ENCODE measurements at places on chromosomes 3 and 15.
A peak's percentile ranks its signal among the peaks of the same experiment; 100 is the strongest.

GRCh38 chr3:42497009-42497731 is 5.3 kb upstream of the VIPR1 start:
- peak; percentile 12 for DNase-seq

DNA sequence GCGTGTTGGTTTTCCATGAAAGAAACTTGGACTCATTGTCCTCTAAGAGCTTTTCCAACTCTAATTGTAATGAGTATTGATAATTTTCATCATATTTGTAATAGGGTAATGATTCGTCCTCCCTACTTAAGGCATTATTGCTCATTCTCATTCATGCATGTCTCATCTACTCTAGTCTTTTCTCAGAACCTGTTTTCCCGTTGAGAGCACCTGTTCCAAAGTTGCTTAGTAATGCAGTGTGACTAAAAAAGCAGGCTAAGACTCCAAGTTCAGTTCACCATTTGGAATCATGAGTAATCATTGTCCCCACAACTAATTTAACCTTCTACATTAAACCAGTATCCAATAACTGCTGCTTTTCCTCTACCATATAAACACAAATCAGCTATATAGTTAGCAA is 84.0 kb downstream of the FILIP1L start:
- no peak for DNase-seq

GRCh38 chr3:37037352-37037751 is 44.0 kb downstream of the MLH1 start:
- DNase-seq: no peak

- DNase-seq: no peak
These were observed 201.6 kb upstream of the TMC3 start for GRCh38 chr15:81575436-81576123.

GRCh38 chr3:177729956-177730681 is 532.8 kb upstream of the TBL1XR1 start:
- DNase-seq: no peak

GRCh38 chr15:22878103-22878502 is 39.6 kb downstream of the NIPA2 start:
- DNase-seq: no peak

DNA sequence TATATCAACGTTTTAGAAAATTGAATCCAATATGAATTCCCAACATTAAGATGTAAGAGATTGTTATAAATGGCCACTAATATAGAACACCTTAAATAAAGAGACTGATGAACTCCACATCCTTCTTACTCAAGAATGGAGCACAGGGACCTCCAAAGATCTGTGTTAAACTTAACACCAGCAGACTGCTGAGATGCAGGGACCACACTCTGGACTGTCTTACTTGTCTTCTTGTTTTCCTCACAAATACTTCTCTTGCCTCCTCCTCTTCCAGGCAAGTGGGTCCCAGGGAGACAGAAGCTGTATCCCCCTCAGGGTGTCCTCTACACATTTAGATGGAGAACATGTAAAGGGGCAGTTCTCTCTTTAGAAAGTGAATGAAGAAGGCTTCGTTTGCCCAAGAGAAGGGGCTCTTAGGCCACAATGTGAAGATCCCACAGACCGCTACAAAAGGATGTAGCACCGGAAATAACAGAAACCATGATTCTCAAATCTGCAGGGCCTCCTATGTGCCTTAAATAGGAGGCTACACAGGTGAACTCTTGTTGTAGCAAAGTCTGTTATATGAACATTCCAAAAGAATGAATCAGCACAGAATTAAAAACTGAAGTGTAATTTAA is 52.2 kb downstream of the SATB1 start:
- DNase-seq: no peak

GRCh38 chr15:90295270-90295648 is 29.8 kb downstream of the NGRN start:
- DNase-seq: no peak

DNA sequence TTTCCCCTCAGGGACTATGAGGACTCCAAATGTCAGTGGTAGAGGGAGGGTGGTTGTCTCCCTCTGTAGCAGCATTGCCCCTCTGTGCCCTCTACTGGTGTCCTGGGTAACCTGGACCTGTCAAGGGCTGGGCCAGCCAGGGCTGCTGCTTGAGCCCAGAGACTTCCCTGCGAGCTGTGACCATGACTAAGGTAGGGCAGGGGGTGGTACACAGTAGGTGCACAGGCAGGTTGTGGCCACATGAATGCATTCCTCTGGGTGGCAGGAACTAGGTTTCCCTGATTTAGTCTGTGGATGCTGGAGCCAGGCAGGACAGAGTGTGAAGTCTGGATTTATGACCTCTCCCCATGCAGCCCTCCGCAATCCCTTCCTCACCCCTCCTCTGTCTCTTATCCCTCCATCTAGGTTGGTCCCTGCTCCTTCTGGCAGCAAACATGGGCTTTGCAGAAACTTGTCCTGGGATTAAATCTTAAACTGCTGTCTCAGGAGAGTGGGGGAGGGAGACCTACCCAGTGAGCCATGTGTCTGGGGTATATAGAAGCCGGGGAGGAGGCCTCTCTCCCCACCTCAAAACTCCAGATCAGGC is 8.7 kb upstream of the SEMA3F start:
- no peak for DNase-seq

- no peak for DNase-seq
These were observed 91.3 kb downstream of the PLXNA1 start for GRCh38 chr3:127073941-127074820.

DNA sequence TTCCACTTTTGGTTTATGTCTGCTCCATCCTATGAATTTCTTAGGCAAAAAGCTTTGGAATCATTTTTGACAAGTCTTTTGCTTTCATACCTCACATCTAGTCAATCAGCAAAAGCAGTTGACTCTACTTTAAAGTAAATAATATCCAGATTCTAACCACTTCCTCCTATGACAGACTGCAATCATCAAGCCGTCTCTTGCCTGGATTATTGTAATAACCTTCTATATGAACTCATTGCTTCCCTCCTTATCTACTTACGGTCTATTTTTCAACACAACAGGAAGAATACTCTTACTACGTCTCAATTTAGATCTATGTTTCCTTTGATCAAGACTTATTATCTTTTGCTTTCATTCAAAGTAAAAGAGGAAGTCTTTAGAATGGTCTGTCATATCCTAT is 20.7 kb downstream of the CLDN1 start:
- peak; percentile 61 for DNase-seq

- no peak for DNase-seq
These were observed 13.0 kb upstream of the TJP1 start for GRCh38 chr15:29835301-29835700.

GRCh38 chr15:51735228-51736010 is 2.0 kb downstream of the LYSMD2 start:
- DNase-seq: peak; percentile 36

GRCh38 chr15:68590721-68591389 is 12.1 kb downstream of the CORO2B start:
- no peak for DNase-seq

GRCh38 chr3:49803465-49804140 is 542 bp downstream of the INKA1 start:
- DNase-seq: no peak

DNA sequence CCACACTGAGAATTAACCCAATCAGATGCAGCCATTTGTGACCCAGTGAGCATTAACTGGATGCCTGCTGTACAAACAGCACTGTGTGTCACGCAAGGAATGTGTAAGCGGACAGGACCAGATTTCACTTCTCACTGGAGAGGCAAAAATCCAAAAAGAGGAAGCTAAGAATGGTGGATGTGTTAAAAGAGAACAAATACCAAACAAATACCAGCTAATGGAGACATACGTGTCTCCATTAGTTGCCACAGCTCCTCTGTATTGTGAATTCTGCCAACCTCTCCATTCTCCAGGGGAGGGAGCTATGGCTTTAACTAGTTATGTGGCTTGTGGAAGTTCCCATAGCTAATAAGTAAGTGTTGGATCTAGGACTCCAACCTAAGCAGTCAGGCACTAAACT is 2.6 kb downstream of the LTF start:
- DNase-seq: no peak

GRCh38 chr15:28978011-28978378 is 92.2 kb downstream of the APBA2 start:
- no peak for DNase-seq

DNA sequence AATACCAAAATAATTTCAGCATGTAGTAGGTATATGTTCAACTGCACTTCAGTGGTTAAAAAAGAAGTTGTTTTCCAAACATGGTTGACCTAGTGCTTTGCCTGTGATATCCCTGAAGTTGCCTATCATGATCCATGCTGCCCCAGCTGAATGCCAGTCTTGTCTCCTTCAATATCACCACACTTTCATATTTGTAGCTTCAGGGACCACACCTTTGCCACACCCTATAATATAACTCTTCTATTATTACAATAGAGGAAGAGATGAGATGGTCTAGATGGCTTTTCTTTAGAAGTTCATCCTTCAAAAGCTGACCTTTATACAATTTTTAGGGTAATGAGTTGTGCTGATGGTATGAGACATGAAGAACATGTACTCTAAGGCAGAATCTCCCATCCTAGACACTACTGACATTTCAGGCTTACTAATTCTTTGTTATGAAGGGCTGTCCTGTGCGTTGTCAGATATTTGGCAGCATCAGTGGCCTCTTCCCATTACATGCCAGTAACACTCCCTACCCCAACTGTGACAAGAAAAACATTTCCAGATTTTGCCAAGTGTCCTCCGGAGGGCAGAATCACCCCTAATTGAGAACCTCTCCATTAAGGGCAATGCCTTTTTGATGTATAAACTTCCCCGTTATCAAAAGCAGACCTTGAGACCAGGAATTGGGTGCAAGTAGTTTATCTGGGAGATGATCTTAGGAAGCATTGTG is 76.2 kb upstream of the PLCL2 start:
- DNase-seq: no peak

GRCh38 chr3:11582191-11582968 is 61.3 kb downstream of the VGLL4 start:
- no peak for DNase-seq

DNA sequence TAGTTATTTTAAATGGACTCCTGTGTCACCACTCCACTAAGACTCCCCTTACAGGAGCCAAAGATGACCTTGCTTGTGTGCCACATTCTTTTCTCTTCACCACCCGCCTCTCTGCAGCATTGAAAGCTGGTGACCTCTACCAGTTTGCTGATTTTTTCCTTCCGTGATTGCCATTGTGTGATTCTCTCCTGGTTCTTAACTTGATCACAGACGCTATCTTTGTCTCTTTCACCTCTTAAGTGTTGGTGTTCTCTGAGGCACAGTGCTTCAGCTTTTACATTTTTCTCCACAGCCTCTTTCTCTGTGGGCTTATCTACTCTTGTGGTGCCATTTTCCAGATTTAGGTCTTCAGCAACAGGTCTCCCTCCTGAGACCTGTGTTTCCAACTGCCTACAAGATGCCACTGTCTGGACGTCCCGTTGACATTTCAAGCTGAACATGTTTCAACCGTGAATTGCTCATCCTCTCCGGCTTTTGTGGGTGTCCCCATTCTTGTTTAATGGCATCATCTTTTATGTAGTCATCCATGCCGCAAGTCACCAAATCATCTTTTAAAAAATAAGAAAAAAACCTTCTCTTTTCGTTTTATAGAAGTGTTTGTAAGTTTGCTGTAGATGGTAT is 26.5 kb downstream of the IQGAP1 start:
- no peak for DNase-seq

- DNase-seq: no peak
These were observed 2.9 kb downstream of the NR2F2 start for GRCh38 chr15:96333131-96334016.

- DNase-seq: no peak
These were observed 41.9 kb downstream of the NDUFB4 start for GRCh38 chr3:120637851-120638559.

- DNase-seq: no peak
These were observed 104.5 kb downstream of the TFG start for GRCh38 chr3:100813828-100814227.

All from naive thymus-derived CD4-positive, alpha-beta T cell (primary cell).